ENCODE measurements at places on chromosomes 3 and 15.

DNA sequence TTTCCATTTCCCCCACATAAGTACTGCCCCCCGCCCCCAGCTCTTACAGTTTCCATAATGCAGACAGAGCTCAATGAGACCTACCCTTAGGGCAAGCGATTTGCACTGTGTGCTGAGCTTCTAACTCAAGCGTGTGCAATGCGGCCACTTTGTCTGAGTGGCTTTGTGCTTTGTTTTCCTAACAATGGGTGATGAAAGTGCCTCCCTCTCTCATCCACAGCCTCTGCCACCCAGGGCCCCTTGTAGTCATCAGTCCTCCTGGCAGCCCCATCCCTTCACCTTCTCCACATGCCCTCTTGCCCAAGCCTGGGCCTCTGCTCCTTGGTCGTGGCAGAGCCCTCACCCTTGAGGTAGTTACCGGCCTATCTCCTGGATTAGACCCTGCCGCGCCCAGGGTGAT is 17.2 kb downstream of the DAPK2 start:
- no peak for DNase-seq

DNA sequence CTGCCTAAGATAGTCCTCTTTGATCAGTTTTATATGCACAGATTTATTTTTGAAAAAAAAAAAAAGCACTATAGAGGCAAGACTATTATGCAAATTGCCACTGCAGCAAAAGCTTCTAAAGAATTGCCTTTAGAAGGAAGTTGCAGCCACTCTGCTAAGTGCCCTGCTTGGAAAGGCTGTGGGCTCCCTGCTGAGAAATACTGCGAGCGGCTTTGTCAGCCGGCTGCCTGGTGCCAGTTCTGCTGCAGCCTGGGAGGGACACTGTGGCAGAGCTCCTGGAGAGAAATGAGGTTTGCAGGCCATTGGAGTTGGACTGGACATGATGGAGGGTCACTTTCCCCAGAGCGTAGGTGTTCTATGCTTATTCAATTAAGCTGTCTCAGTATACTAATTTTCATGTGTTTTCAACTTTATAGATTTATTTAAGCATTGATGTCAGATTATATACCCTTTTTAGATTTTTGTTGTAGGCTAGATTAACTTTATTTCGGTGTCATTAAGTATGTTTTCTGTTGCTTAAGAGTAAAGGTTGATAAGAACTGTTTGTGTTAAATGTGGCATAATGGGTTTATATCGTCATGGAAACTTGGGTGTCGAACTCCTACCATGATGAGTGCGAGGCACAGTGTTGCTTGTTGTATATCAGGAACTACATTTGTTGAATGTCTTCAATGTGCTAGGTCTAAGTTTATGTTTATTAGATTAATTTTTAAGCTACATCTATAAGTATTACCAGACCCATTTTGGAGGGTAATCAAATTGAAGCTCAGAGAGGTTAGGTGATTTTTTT is 6.6 kb downstream of the MAP2K5 start:
- DNase-seq = no peak

DNA sequence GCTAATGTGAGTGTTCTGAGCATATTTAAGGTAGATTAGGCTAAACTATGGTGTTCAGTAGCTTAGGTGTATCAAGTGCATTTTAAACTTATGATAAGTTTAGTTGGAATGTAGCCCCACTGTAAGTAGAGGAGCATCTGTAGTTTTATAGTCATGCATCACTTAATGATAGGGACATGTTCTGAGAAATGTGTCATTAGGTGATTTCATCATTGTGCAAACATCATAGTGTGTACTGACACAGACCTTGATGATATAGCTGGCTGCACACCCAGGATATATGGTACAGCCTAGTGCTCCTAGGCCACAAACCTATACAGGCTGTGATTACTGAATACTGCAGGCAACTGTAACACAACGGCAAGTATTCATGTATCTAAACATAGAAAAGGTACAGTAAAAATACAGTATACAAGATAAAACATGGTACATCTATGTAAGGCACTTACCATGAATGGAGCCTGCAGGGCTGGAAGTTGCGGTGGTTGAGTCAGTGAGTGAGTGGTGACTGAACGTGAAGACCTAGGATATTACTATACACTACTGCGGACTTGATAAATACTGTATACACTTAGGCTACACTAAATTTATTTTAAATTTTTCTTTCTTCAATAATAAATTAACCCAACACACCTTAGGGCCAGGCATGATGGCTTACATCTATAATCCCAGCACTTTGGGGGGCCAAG is 17.9 kb downstream of the DNAH1 start:
- no peak for DNase-seq

DNA sequence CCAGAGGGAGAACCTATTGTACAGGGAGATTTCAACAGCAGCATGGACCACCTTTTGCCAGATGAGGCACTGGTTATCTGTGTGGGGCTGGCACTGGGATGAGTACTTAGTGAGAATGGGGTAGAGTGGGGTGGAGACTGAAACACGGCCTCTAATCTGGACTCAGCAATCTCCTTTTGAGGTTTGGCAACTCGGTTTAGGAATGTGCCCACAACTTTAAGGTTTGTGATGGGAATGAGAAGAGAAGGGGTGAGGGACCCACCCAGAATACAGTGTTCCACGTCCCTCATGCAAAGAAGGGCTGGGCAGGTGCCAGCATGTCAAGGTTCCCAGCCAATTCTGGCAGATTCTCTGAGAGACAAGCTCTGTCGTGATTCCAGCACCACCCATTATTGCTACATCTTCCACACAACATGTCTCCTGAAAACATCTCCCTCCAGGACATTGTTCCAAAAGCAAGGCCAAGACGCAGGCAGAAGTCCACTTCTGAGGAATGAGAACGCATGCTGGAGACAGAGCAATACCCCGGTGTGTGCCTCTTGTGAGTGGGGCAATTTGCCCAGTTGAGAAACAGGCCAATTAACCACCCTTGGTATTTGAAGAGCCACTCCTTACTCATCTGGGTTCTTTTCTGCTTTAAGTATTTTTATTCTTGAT is 37.5 kb upstream of the CCR4 start:
- DNase-seq = peak; percentile 10

DNA sequence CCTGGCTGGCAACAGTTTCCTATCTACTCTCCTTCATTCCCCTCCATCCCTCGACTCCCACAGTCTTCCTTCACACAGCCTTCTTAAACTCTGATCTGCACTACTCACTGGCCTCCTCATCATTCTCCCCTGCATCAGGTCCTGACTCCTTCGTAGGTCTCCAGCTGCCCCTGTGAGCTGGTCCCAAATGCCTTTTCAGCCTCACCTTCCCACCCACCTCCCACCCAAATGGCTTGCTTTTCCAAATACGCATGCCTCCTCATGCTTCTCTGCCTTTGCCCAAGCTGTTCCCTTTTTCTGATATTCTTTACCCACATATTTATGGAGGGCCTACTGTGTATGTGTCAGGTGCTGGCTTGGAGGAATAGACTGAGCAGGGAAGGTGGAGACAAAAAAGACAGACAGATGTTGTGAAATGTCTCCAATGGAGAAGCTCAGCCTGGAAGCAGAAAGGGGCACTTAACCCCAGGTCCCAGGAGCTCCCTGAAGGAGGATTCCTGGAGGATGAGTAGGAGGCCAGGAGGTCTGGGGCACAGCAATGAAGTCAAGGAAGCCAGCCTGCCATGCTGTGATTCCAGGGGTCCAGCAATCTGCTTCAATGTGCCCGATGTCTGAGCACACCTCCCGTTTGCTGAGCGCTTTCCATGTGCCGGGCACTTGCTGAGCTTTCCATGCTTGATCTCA is 252.2 kb downstream of the SHQ1 start:
- no peak for DNase-seq

DNA sequence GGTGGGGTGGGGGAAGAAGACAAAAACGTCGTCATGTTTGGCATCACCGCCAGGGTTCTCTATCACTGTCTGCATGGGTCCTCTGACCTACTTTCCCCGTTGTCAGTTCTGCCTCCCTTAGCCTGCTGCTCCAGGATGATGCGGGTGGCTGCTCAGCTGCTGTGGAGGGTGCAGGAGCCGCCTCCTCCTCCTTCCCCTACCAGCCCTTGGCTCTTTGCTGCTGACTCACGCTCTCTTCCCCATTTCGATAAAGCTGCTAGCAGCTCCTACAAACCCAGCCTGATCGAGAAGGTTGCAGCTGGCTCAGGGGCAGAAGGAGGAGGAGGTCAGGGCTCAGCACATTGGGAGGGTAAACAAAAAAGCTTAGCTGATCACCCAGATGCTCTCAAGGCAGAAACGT is 49.5 kb upstream of the SEC13 start:
- peak; percentile 62 for DNase-seq

DNA sequence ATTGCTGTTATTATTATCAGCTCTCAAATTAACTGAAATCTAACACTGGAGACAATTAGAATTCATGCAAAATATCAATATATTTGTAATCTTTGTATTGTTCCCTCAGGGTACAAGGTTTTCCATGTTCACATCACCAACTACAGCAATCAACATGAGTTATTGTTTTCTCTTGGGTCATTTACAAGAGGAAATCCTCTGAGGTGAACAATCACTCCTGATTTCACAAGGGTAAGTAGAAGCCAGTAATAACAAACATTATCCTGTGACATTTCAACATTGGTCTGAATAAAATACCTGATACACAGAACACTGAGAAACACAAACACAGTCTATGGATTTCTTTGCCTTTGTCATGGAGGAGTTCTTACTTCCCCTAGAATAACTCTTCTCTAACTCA is 174.0 kb downstream of the SUCNR1 start:
- DNase-seq = peak; percentile 77

GRCh38 chr3:142963234-142963515 is 299 bp downstream of the PAQR9 start:
- DNase-seq = no peak

DNA sequence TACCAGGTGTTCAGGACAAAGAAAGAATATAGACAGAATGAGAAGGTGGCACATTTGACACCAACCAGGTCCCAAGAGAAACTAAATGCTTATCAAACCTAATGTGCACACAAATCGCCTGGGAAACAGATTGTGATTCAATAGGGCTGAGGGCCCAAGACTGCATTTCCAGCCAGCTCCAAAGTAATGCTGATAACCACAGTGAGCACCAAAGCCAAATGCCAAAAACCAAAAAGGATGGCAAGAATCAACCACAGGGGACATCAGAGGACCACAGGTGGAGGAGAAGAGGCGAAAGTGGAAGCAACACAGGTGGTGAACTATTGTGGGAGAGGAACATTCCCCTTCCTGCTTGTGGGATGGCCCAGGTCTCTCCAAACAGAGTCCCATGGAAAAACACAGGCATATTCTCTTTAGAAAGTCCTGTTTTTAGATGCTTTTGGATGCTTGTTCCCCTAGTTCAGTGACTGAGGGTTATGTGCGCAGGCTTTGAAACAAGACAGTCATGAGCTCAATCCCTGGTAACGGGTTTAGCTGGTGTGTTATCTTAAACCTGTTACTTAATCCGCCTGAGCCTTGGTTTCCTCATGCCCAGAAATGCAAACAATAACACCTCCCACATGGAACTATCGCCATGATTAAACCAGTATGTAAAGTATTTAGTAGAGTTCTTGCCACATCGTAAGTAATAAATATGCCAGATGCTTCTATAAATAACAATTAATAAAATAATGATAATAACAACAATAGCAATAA is 241.7 kb downstream of the ATP8B4 start:
- no peak for DNase-seq

GRCh38 chr3:162122405-162122804 is 625.8 kb downstream of the OTOL1 start:
- DNase-seq = peak; percentile 41

DNA sequence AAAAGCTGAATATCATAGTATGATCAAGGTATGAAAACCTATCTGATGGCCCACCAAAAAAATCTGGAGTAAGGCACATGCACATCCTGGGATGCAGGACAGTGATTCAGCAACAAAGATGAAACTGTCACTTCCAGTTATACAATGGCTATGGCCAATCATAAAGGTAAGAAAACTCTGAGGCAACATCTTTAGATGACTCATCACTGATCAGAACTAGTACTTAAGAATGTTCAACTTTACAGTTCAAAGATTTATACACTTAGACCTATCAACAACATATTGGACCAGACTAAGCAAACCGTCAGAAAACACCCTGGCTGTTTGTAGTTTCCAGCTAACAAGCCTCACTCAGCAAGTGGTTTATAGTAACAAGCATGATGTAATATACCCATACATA is 21.3 kb upstream of the PLCH1 start:
- peak; percentile 47 for DNase-seq

GRCh38 chr3:16295298-16295890 is 30.4 kb downstream of the OXNAD1 start:
- DNase-seq = no peak

- DNase-seq = no peak
Measured at GRCh38 chr15:23866832-23867231, 179.7 kb upstream of the NDN start.

- DNase-seq = no peak
Measured at GRCh38 chr15:91465696-91466095, 365.6 kb downstream of the SV2B start.

DNA sequence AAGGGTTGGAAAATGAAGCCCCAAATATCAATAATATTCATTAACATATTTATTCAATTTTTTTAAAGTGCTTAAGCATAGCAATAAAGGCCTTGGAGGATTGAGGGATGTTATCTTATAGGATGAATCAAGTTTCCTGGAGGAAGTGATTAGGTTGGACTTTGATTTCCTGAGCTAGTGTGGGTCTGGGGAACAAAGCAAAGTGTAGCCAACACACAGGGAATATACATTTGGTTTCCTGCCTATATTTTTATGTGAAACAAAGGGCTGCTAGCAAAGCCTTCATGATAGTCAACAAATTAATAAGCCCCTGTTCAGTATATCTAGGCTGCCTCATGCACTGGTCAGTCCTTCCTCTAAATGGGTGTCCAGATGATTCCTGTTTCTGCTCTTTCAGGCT is 261.1 kb upstream of the IL12A start:
- DNase-seq = no peak
